ENCODE measurements at places on chromosomes 16 and 17.
A peak's percentile ranks its signal among the peaks of the same experiment; 100 is the strongest.

DNA sequence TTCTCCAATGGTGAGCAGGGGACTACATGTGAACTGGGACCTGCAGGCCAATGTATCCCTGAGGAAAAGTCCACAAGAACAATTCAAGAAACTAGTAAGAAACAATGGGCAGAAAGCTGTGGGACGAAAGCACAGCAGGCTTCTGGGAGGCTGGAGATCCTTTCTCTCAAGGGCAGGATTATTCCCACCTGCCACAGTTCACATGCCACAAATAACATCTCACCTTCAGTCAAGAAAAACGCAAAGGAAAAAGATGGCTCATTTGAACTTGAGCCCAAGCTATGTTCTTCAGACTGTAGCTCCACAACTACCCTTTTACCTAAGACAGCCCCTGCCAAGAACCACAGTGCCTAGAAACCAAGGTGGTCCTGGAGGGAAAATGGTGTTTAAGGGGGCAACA lies 13.0 kb downstream of the HAS3 start:
- DNase-seq = no peak

DNA sequence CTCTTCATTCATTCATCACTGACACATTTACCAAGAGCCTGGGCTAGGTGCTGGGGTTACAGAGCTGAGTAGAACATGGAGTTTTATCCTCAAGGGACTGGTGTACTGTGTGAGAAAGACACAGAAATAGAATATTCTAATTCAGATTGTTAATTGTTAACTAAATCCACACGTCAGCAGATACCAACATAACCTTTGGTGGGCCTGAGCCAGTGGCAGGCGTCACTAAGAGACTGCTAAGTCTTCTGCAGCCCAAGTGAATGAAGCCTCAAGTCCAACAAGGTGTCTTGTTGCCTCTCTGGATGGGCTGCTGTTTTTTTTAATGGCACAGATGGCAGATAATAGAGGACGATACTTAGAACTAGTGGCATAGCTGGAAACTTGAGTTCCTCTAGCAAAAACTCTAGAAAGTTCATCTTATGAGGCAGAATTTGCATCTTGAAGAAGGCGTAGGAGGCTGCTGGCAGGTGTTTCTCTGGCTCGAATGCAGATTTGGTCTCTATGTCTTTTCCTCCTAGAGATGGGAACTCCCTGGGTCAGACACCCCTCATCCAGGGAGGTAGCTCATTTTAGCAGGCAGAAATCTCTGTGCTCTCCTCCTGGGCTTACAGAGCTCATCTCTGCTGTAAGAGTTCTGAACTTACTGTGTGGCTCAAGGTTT lies 179.5 kb downstream of the NTN1 start:
- no peak for DNase-seq

- DNase-seq = no peak
These were observed 176.5 kb upstream of the MON1B start for GRCh38 chr16:77014441-77014840.

DNA sequence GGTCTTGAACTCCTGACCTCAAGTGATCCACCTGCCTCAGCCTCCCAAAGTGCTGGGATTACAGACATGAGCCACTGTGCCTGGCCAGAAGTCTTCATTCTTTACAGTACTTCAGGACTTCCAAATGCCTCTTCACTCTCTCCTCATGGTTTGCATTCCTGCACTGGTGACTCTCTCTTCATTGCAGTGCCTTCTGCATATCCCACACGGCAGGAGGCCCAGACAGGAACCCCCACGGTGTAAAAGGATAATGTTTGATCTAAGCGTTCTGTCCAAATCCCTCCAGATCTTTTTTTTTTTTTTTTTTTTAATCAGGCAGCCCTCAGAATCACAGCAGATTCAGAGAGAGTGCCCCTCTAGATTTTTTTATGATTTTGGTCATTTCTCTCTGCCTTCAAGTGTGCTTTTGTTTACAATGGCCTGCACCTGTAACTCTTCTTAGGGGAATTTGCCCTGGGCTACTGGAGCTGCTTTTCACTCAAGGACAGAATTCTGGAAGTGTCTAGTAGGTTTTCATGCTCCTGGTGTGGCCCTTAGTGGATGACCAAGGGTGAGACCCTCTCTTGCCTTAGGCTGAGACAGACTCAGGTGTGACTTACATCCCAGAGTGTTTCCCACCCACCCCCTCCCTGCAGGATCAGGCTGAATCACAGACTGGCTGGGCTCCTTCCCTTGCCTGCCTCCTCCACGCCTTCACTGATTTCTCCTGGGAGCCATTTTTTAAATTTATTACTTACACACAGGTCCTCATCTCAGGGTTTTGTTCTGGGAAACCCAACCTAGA lies 19.8 kb upstream of the NF1 start:
- no peak for DNase-seq

- DNase-seq = no peak
These were observed 14.0 kb downstream of the SOX9 start for GRCh38 chr17:72134608-72135394.

DNA sequence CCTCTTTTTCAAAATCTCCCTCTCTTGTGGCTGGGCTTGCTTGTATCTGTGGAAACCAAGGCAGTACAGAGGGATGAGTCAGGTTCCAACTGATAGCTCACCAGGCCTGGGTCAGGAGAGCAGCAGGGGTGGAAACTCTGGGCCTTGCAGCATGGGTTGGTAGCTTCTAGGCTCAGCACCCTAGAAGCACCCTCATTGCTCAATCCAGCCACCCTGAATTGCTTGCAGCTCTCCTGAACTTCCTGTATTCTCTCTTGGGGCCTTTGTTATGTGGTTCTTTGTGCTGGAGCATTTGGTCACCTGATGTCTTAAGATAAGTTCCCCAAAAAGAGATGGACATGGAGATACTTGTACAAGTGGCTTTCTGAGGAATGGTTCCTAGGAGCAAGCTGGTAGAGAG lies 169.4 kb downstream of the IRX5 start:
- DNase-seq = no peak

DNA sequence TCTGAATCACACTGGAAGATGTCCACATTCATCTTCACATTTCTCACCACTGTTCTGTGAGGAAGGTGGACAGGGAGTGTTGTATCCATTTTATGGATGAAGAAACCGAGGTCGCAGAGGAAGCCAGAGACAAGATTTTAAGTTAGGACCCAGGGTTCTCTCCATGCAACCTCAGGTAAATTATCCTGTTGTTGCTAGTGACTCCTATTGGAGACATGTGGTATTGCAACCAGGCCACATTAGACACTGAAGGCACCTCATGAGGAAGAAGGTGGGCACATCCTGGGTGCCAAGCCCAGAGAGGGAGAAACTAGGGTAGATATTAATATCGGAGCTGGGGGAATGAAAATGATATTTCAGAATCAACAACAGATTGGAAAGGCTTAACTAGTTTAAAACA lies 8.5 kb upstream of the WNT9B start:
- no peak for DNase-seq

DNA sequence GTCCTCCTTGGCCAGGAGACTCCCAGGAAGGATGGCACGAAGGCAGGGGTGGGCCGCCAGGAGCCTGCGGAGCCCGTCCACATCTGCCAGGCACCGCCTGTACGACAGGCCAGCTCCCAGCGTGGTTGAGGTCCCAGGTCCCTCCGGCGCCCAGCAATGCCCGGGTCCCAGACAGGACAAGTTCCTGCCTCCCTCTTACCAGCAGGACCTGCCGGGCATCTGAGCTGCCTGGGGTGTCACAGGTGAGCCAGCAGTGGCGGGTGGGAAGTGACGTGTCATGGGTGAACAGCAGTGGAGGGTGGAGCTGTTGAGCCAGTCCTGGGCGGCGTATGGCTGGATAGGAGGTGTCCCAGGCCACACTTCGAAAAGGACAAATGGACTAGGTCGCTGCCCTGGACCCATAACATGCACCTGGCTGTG lies 15.7 kb upstream of the BAHCC1 start:
- DNase-seq = no peak

GRCh38 chr16:58885528-58886170 lies 151.5 kb upstream of the GOT2 start:
- DNase-seq = no peak

- peak; percentile 62 for DNase-seq
These were observed 660 bp upstream of the PRRT2 start for GRCh38 chr16:29811170-29811895.

DNA sequence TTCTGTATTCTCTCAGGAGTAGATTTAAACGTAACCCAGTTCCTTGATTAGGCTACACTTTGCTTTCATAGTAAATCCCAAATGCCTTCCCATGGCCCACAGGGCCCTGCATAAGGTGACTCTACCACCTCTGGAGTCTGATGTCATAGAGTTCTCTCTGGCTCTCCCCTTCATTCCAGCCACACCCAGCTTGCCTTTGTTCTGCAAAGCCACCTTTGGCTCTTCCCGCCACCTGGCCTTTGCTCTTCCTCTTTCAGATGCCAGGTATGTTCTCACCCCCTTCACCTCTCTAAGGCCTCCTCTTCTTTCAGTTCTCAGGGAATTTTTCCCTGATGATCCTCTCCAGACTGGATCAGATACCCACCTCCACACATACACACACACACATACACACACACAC lies 141.3 kb upstream of the HSBP1 start:
- no peak for DNase-seq

GRCh38 chr17:13475574-13476223 lies 126.0 kb downstream of the HS3ST3A1 start:
- no peak for DNase-seq

GRCh38 chr16:49856672-49857330 lies 889 bp upstream of the ZNF423 start:
- DNase-seq = no peak

GRCh38 chr17:14461227-14461548 lies 160.3 kb downstream of the HS3ST3B1 start:
- DNase-seq = no peak

- no peak for DNase-seq
These were observed 43.6 kb downstream of the MYH13 start for GRCh38 chr17:10328971-10329923.

DNA sequence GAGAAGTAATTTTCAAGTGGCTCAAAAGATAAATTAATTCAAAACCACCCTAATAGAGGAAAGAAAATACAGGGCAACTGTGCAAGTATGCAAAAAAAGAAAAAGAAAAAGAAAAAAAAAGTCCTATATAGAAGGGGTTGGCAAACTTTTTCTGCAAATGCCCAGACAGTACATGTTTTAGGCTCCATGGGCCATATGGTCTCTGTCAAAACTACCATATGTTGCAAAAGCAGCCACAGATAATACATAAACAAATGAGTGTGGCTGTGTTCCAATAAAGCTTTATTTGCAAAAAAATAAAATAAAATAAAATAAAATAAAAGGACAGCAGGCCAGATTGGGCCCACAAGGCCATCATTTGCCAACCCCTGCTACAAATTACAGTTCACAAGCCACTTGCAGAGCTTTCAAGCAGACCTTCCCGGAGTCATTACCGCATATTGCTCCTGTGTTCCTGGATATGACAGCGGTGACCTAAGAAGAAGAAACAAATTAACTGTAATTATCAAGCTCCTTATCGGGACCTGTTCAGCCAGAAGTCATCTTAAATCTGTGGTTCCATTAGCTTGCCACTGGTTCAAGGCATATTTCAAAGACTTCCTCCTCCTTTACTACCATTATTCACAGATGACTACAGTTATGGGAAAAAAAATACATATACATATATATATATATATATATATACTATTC lies 15.9 kb downstream of the ZC3H7A start:
- no peak for DNase-seq

DNA sequence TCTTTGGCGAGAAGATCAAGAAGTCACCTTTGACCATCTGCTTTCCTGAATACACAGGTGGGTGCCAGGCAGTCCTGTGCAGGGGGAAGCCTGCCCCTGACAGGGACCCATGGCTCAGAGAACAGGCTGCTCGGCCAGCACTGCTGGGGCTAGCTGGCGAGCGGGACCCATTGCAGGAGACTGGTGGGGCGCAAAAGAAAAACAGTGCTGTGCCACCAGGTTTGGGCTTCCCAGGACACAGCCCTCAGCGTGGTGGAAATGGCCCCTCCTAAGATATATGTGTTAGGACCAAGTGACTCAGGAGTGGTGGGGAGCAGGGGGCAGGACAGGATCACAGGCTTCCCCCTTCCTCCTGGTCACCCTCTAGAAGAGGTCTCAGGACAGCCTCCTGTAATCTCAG lies 73.9 kb downstream of the AMFR start:
- no peak for DNase-seq

DNA sequence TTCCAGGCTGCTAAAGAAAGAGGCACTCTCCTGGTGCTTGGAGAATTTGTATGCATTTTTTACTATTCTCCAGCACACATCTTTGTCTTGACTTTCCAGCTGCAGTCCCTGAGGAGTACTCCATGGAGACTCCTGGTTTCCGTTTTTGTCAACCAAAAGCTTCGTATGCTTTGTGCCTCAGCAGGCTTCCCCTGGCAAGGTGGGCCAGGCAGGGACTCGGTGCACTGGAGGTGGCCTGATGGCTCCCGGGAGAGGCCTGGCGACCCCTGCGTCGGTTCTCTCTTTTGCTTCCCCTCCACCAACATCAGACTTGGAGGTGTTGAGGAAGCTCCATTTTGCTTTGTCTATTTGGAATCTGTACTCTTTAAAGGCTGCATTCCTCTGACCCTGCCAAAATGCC lies 23.7 kb downstream of the CDK5R1 start:
- no peak for DNase-seq

DNA sequence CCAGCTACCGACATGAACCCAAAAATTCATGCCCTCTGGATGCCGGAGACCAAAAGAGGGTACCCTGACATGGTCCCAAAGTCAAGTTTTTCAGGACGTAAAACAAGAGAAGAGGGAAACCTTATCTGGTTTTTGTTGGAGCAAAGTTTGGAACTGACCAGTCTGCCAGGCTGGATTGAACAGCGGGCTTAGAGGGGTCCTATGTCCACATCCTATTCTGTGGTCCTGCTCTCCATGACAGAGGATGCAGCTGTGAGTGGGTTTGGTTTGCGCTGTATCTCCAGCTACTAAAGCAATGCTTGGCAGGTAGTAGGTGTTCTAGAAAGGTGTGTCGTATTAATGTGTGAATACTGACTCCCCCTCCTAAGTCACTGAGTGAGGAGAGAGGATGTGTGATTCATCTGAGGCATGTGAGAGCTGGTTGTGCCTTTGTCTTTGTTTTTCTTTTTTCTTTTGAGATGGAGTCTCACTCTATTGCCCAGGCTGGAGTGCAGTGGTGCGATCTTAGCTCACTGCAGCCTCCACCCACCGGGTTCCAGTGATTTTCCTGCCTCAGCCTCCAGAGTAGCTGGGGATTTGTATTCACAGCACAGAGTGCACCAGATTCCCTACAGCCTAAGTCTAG lies 31.0 kb downstream of the PMM2 start:
- no peak for DNase-seq

DNA sequence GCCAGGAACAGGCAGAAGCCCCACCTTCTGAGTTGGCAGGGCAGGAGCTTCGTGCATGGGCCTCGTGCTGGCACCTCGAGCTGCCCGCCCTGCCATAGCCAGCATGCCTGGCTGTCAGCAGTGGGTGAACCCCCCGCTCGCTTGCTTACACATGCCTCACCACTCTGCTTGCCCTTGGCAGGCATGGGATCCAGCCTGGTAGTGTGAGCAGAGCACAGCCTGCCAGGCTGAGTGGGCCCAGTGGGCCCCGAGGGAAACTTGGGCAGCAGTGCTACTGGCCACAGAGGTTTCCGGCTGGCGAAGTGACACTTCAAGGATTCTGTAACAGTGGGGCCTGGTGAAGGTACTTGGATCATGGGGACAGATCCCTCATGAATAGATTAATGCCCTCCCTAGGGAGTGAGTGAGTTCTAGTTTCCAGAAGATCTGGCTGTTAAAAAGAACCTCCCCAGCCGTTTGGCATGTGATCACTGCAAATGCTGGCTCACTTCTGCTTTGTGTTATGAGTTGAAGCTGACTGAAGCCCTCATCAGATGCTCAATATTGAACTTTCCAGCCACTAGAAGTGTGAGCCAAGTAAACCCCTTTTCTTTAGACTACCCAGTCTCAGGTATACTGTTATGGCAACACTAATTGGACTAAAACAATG lies 114.7 kb downstream of the BCAS3 start:
- DNase-seq = no peak

- DNase-seq = no peak
These were observed 6.4 kb upstream of the GRN start for GRCh38 chr17:44338702-44339101.

All from activated gamma-delta T cell treated with Interleukin-2 at 50 U/mL for 16 hours (primary cell).